ENCODE measurements at places on chromosomes 7 and 10.

- no peak for DNase-seq
Observed at GRCh38 chr10:21509341-21510240, 15.9 kb downstream of the SKIDA1 start.

- DNase-seq = no peak
Observed at GRCh38 chr7:31492086-31492485, 21.8 kb upstream of the ITPRID1 start.

DNA sequence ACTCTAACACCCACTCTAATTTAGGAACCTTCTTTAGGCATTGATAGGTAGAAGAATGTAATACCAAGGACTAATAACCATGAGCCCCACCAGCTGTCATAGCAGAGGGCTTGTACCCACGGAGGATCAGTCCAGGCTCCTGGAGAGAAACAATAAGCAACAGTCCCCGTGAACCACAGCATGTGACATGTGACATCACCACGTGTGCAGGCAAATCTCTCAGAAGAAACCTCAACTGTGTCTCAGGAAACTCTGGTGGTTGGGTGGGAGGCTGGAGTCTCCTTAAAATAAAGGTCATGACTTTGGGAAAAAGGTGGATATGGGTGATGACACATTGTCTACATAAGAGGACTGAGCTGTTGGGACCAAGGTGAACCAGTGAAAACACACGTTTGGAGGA, 653.9 kb upstream of the FOXK1 start:
- no peak for DNase-seq

GRCh38 chr7:47453093-47454061, 128.5 kb downstream of the TNS3 start:
- DNase-seq = no peak

DNA sequence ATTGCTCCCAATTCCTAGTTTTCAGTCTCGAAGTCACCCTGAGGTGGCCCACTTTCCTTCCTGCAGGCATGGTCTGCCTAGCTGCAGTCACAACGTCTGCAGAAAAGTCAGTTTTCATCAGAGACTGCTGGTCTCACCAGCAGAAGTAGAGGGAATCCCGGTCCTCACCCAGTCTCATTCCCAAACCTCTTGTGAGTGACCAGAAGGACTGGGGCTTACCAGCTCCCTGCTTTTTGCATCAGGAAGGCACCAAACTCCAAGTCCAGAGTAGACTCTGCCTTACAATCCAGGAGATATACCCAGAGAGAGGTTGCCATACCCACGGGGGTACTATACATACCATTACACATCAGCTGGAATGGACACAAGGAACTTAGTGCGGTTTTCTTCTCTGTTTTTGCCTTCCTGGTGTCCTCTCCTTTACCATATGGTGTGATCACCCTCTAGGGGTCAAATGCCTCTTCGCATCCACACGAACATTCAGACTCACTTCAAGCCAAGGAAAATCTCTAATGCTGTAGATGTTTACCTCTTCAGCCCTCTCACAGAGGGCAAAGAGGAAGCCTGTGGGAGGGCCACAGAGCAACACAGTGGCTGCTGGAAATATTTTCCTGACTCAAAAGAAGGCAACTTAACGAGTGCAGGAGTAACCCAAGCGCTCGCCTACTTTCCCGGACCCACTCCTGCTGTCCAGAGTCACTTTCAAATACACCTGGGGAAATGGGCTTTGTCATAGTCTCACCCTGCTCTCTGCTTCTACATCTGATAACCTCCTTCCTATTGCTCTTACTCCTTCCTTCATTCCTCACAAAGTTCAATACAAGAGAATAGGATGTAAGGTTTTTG, 220.9 kb downstream of the C7orf25 start:
- DNase-seq = no peak

DNA sequence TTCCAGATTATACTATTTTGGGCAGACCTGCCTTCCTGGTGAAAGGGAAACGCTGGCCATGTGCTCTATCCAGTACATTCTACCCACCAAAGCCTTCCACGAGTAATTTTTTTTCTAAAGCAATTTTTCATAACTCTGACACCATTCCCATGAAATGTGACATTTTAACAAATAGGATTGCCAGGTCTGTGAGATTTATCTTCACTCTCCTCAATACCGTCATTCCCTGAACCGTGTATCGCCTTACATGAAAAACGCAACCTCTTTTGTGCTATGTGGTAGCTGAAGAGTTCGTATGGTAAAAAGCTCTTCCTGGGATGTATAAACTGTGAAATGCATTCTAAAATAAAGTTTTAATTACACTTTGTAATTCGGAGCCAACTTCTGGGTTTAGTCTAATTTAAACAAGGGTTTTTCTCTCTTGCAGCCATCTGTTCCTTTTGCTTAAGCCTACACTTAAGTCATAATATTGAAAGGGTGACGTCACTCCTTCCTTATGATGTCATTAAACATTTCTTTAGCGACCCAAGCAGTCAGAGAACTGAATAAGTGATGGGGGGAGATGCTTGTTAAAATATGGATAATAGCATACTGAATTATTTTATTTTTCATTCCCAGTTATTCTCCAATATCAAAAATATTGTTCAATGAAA, 27.7 kb downstream of the C1QL3 start:
- DNase-seq = no peak

- DNase-seq = no peak
Observed at GRCh38 chr10:11089272-11089671, 71.6 kb downstream of the CELF2 start.

- no peak for DNase-seq
Observed at GRCh38 chr7:100372256-100372655, 1.0 kb upstream of the PILRA start.

DNA sequence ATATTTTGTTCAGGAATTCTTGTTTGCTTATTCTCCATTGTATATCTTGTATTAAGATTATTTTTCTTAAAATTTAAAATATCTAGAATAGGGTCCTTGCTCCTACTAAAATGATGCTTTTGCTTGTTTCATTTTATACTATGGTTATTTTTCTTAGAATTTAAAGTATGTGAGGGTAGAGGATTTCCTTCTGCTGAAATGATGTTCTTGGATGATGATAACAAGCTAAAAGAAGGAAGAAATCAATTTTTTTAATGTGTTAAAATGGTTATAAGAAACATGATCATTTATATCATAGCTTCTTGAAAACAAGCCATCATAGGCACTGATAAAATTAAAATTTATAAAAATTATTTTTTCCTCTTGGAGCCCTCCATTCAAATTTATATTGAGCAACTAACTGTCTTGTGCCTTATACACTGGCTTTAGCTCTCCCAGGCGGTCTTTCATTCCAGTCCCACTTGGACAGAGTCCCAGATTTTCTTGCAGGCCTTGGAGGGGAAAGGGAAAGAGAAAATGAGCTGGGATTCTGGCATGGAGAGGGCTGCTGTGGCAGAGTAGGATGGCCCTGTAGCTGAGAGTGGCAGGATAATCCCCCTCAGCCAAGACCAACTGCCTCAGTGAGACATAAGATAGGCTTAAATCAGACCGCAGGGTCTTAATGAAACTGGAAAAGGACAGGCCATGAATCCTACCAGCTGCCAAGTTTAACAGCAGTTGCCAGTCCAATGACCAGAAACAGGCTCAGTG, 60.2 kb downstream of the DNAJB9 start:
- DNase-seq = no peak

DNA sequence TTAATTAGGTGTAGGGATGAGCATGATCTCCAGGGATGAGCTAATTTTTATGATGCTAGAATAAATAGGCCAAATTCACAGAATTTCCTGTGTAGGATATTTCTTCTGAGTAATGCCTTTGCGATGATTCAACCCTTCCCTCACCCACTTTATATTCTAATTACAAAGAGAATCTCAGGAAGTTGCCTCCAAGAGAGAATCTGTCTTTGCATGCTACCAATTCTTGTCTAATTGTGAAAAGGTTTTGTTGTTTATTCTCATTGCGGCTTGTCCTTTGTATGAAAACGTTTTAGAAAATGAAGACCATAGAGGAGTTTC, 6.3 kb downstream of the C7orf57 start:
- DNase-seq = no peak

DNA sequence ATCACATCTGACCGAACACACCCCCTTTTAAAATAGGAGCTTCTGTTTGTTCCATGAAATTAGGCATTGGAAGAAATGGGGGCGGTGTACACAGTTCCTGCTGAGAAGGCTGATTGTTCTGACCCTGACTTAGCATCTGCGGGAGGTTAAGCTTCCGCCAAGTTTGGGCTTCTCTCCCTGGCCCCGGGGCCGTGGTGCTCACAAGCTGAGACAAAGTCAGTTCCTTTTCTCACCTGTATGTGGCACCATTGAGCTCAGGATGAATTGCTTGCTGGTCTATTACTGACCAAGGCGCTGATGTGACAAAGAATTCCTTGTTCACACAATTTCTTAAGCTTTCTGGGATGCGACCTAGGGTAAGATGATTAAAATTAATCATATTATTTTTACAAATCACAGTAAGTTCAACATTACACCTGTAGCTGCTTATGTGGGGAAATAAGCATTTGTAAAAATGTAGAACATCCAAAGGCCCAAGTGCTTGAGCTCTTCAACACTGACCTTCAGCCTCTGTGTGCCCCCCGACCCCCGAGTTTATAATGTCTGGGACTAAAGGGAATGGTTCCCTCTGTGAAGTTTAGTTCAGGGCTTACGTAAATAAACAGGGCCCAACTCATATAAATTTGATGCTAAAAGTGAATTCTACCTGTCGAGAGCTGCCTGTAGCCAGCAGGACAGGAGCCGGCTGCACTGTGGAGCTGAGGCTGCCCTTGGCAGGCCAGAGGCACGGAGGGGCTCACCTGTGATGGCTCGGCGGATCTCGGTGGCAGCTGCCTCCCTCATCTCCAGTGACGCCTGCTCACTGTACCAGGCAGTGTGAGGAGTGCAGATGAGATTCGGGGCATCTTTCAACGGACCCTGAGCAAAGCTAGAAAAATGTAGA, 50.8 kb downstream of the ZRANB1 start:
- DNase-seq = peak; percentile 30

DNA sequence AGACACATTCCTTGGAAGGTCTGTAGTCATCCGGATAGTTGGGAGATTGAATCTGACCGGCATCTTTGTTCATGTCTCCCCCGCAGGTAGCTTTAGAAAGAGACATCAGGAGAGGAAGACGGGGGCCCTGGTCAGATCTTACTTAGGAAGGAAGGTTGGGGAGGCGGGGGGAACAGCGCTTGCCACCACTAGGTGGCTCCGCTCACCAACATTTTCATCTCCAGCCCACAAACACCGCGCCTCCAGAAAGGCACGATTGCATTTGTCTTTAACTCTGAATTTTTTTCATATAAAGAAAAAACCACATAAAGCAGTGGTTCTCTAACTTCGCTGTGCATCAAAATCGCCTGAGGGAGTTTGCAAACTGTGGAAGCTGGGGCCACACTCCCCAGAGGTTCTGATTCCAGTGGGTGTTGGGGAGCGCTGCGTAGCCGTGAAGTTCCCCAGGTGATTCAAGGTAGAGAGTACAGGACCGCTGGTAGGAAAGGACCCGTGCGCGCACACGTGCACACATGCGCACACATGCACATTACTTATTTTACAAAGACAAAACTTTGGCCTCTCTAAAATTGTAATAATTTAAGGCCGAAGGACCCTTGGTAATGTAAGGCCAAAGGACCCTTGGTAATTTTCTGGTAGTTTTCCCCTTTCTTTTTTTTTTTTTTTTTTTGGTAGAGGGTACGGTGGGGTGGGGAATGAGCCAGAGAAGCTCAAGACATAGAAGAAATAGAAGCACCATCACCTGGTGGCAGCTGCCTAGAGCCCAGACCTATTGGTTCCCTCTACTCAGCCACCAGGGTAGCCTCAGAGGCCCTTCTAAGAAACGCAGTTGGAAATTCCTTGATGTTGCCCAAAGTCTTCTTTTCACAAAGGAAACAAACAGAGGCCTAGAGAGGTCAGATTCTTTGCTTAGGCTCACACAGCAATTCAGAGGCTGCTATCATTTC, 37.4 kb upstream of the OPALIN start:
- peak; percentile 86 for DNase-seq

DNA sequence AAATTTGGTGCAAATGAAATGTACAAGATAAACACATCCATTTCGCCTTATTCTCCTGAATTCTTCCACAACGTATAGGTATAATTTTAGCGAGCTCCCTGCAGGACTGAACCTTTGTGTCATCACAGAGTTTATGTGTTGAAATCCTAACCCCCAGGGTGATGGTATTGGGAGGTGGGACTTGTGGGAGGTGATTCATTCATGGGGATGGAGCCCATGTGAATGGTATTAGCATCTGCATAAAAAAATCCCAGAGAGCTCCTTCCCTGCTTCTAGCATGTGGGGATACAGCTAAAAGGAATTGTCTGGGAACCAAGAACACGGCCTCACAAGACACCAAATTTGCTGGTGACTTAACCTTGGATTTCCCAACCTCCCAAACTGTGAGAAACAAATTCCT, 741.4 kb upstream of the VSTM2A start:
- DNase-seq = no peak

DNA sequence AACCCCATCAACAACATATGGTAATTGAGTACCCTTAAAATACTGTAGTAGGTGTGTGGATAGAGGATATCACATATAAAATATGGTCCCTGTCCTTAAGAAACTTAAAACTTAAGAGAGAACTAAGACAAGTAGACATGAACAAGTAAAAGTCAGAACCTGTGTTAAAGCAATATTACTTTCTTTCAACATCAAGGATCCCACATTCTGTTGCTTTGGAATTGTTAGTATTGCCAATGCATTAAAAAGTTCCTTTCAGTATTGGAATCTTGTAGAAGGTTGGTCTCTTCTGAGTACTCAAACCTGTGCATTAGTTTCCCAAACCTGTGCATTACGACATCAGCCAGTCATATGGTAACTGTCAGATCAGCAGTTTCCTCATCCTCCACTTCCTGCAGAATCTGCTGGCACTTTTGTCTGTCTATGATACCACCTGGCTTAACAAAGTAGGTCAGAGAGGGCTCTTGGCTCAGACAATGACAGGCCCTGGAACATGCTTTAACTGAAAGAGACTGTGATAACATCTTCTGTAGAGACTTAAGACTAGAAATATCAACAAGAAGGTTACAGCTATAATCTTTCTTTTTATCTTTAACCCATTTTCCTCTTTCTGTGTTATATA, 56.5 kb downstream of the CCDC71L start:
- DNase-seq = no peak

GRCh38 chr7:70505886-70506285, 626.1 kb upstream of the GALNT17 start:
- DNase-seq = no peak

DNA sequence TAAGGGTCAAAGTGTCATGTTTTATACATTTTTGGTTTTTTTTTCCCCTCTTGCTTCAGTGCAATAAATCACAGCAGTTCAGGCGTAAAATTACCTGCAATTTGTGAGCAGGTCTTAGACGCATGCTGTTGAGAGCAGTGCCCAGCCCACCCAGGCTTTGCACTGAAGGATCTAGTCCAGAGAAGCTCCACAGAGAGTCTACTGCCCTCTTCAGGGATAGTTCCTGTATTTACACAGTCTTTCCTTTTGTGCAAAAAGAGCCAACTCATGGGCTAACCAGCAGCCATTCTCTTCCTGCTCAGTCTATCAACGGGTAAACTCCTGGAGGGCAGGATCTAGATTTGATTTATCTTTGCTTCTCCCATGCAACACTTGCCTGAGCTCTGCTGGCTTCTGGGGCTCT, 82.2 kb upstream of the NAMPT start:
- peak; percentile 29 for DNase-seq

Data from GM10248 (cell line).